Left renal pelvis (tissue), 4 donors: ENCODE measurements at places on chromosomes 5 and 9. TPM values are rescaled to one million over a fixed set of nuclear protein-coding genes. Genes with fewer than 3 reads are reported as not detected.

DNA sequence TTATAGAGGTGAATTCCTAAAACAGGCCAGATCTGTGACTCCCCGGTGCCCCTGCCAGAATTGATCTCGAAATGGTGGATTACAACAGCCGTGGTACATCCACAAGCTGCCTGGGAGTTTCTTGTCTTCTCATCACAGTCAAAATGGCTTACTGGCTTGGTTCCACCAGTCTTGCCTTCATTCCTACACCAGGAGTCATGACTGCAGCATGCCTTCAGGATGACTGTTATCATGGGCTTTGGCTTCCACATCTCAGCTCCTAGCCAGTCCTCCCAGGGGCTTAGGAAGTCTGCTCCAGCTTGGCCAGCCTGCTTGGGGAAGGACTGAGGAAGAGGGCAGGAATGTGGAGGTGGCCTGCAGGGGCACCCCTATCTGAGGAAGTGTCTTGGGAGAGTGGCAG is 132.9 kb upstream of the NR3C1 start:
- DNase-seq, result no peak

DNA sequence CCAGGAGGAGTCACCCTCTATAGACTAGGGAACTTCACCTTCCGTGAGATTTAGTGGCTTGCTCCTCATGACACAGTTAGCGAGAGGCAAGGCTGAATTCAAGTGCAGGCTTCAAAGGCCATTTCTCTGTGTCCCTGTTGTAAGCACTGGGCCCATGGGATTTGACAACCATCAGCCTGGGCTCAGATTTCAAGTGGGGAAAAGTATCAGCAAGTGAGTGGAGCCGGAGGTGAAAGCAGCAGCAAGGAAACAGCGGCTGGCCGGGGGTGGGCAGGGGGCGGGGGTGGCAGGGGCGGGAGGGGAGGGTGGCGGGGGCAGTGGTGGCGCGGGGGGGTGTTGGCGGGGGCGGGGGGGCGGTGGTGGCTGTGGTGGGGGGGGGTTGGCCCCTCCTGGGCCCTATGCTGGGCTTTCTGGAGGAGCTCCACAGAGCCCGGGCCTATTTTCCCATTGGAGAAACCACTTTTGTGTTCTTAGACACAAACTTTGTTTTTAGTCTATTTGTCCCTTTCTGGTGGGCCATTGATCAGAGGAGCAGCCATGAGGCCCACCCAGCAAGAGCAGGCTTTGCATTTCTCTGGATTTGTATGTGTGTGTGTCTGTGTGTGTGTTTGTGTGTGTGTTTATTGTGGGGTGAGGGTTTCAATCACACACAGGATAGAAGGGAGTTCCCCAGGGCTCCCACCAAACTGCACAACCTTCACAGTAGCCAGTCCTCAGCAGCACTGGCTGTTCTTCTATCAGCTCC is 165.4 kb upstream of the RAI14 start:
- DNase-seq, result no peak

- no peak for DNase-seq
These were observed 34.7 kb downstream of the PIP5K1B start for GRCh38 chr9:68739621-68740174.

GRCh38 chr9:69178583-69179011 is 4.5 kb downstream of the TJP2 start:
- DNase-seq, result no peak

- no peak for DNase-seq
These were observed 588.3 kb downstream of the RAB3C start for GRCh38 chr5:59171131-59171530.

DNA sequence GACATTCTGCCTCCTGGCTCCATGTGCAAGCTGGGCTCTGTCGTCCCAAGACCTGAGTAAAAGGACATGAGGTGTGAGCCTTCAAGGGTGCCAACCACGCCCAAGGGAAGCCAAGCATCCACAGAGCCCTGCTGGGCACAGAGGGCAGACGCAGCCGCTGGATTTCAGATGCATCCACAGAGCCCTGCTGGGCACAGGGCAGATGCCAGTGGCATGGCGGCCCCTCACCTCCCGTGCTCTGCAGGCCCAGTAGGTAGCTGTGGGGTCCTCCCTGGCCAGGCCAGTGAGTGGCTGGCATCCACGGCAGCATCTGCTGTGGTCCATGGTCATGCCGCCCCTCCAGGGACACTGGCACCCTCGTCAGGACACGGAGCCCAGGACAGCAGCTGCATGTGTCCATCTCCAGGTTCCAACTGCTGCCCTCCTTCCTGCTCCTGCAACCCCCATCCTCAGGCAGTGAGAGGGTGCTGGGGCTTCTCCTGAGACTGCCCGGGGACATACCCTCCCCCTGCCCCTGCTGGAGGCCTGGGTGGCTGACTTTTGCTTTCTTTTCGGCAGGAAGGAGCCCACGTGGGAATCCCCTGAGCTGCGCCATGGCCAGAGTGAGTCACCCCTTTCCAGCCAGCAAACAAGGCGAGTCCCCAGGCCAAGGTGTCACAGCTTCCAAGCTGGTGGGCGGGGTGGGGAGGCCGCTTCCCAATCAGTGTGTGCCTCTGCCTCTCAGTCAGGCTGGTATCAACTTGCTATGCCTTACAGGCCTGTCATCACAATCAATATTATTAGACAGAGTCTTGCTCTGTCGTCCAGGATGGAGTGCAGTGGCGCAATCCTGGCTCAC is 4.0 kb upstream of the TRAF2 start:
- no peak for DNase-seq

The NRG2 gene
- 0.93 TPM for polyA plus RNA-seq

The CXCL14 gene
- polyA plus RNA-seq, result 17.2 TPM
